ENCODE measurements at places on chromosomes 2 and 18.
A peak's percentile ranks its signal among the peaks of the same experiment; 100 is the strongest.

DNA sequence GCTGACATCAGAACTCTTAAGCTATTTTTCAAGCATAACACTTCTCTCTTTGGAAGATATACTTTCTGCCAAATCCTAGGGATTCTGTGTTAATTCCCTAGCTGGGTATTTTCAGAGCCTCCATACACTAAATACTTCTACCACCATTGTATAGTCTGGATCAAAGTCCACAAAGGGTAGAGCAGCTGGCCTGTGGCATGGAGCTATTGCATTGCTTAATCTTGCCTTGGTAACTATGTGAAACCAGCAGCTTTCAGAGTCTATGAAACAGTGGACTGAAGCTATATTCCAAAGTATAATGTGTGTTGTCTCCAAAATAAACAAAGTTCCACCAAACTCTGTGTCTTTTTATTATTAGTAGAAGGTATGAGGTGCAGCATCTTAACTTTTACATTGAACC is 296.9 kb upstream of the CDH19 start:
- DNase-seq: no peak

GRCh38 chr2:200262047-200262446 is 44.4 kb upstream of the SPATS2L start:
- no peak for DNase-seq

DNA sequence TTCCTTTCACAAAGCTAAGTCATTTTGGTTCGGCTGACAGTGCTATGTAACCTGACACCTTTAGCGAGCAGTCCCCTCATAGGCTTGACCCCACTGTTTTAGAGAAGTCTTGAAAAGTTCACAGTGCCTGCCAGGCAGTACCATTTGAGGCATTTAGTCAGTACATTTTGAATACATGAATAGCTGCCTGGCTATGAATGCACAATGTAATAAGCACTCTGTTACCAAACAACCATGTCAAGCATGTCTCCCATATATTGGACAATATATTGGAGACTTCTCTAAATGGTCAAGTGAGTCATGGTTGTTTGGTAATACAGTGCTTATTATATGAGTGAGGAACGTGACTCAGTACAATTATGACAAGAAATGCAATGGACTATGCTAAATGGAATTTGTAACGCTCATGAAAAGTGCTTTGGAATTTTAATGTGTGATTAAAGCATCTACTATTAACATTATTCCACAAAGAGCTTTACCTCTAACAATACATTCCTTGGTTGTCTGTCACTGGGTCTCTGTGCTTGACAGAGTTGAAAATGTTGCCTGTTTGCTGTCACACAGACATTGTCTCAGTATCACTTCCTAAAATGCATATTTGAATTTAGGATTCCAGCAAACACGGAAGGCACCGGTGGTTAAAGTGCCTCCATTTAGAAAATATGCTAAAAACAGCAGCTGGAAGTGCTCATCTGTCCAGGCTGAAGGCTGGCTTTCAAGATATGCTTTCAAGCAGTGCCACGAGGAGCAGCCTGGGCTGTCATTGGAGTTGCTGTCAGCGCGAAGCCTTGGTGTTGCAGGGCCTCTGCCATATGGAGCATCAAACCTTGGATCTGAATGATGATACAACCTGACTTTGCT is 458.6 kb downstream of the FBXO15 start:
- DNase-seq: no peak

- DNase-seq: no peak
Observed at GRCh38 chr2:201965550-201965949, 68.1 kb upstream of the FZD7 start.

DNA sequence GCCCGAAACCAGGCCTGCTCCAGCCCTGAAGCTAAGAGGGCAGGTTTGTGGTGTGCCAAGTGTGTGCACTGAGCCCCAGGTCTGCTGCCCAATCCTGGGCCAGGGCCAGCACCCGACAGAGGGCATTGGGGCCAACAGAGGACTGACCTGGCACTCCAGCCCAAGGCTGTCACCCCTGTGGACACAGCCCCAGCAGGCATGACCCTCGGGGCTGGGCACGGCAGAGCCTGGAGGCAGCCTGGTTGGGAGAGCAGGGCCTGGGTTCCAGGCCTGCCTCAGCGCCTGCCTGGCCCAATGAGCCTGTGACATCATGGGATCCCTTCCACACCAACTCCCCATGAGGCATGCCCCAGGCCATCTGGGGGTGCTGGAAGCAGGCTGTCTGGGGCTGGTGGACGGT is 10.8 kb upstream of the SNED1 start:
- DNase-seq: no peak

DNA sequence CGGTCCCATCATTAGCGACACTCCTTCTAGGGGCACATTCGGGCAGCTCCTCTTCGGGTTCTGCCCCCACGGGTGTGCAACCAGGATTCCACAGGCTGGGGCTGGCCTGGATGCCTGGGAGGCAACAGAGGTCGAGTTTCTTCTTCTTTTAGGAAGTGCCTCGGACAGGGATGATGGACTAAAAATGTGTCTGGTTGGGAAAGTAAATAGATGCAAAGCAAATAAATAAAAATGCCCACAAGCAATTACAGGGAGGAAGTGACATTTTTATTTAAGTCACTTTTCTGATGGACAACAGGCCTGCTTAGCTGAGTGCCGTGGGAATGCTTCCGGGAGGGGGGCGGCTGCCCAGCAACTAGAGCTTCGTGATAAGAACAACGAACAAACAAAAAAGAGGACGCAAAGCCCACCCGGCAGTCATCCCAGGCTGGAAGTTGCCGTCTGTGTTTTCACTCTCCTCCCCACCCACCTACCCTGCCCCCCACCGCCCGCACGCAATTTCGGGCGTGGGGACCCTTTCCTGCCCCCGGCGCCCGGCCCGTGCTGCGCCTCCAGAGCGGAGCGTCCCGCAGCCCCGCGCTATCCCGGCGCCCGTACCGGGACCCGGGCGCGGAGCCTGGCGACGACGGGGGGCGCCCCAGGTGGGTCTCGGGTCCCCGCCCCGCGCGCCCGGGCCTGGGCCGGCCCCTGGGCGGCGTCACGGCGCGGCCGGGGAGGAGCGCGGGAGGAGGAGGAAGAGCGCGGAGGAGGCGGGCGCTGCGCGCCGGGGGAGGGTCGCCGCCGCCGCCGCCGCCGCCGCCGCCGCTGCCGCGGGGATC is 412 bp upstream of the NCK2 start:
- DNase-seq: no peak

DNA sequence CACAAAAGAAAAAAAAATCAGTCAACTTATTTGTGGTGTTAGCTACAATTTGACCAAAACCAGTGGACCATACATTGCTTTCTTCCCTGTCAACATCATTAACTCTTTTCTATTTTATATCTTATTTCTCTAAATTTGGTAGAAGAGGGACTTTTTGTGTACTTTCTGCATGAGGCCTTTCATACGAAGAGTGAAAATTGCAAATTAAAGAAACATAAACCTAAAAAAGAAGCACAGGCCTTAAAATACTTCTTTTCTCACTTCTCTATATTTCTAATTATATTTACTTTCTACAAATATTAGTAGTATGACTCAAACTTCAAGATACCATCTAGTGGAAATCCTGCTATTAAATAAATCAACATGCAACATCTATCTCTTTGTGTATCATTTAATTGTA is 1073.4 kb upstream of the ZEB2 start:
- no peak for DNase-seq

- no peak for DNase-seq
Observed at GRCh38 chr18:44325903-44326635, 354.6 kb upstream of the SETBP1 start.

- DNase-seq: no peak
Observed at GRCh38 chr2:196315388-196316049, 144.1 kb upstream of the STK17B start.

DNA sequence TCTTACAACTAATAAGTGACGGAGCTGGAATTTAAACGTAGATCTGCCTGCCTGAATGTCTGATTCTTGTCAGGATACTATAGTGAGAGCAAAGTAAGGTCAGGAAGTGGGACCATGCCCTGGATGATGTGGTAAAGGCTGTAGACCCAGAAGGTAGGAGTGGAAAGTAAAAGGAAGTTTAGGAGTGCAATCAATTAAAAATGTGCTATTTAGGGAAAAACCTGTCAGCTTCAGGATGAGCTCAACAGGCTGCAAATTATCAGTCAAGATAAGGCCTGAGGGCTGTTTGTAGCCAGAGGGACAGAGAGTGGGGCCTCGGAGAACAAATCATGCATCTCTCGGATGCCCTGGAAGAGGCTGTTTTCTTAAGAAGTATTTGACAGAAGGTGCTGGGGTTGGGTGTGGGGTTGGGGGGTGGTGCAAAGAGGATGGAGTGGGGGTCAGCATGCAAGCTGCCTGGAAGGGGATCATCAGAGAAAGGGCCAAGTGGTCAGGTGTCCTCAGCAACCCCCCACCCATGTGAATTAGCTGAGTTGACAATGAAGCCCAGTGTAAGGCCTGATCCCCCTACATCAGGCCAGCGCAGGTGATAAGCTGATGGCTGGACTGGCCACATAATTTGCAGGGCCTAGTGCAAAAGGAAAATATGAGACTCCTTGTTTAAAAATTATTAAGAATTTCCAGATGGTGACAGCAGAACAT is 53.2 kb upstream of the MAPRE3 start:
- DNase-seq: no peak

GRCh38 chr2:113858764-113859163 is 31.1 kb upstream of the ACTR3 start:
- no peak for DNase-seq

- DNase-seq: no peak
Observed at GRCh38 chr2:24045511-24046508, 1.4 kb downstream of the WDCP start.

- no peak for DNase-seq
Observed at GRCh38 chr2:960061-960736, 9.6 kb downstream of the SNTG2 start.

DNA sequence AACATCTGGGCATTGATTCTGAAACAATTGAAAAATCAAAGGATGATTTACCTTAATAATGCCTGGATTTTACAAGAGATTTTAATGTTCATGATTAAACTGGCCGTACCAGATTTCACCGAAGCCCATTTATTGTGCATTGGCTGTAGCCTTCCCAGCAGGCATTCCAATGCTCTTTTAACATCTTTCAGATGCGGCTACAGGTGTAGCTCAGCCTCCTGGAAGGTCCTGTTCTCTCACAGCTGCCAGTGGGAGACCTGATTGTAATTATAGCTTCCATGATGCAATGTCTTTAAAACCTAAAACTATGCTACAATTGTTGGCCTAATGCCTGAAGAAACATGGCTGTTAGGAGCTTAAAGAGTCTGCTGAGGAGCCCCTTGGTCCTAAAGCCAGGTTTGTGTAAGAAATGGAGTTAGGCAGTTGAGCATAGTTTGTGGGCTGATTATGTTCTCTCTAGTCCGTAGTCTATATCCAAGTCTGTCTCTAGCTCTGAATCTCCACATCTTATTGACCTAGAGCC is 147.4 kb downstream of the CERS6 start:
- DNase-seq: no peak

- no peak for DNase-seq
Observed at GRCh38 chr2:33141476-33141875, 194.7 kb downstream of the LTBP1 start.

DNA sequence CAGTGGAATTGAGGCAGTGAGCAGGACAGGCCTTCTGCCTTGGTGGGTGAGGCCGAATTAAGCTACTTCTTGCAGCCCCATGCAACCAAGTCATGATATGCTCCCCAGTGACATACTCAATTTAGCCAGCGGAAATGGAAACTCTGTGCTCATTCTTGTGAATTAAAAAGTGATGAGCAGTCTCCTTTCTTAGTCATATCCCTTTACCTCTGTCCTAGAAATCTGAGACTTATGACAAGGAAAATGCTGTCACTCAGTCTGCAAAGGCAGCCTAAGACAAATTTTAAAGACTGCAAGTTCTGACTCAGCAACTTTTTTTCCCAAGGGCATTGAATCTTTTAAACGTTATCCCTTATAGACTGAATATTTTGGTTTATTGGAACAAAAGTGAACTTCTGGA is 218.2 kb downstream of the SH3BP4 start:
- no peak for DNase-seq

DNA sequence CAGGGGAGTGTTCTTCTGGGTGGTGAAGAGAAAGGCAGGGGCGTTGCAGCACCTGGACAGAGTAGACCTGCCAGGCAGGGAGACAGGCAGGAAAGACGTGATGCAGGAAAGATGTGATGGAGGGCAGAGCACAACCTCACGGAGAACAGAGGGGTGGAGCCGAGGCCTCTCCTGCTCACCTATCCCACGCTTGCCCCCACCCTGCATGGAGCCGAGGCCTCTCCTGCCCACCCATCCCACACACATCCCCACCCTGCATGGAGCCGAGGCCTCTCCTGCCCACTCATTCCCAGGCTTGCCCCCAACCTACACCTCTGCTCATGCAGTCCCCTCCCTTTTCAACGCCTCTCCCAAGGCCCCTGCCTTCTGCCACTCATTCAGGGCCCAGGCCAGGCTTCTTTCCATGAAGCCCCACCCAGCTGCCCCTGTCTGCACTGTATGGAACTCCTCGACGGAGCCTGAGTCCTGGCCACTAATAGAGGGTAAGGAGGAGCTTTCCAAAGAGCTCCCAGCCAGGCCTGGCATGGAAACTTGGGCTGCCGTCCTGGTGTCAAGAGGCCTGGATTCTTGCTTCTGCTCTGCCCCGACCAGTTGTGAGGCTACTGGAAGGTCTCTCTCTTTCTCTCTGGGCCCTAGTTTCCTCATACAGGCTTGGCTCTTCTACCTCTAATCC is 32.0 kb upstream of the LOXHD1 start:
- no peak for DNase-seq

DNA sequence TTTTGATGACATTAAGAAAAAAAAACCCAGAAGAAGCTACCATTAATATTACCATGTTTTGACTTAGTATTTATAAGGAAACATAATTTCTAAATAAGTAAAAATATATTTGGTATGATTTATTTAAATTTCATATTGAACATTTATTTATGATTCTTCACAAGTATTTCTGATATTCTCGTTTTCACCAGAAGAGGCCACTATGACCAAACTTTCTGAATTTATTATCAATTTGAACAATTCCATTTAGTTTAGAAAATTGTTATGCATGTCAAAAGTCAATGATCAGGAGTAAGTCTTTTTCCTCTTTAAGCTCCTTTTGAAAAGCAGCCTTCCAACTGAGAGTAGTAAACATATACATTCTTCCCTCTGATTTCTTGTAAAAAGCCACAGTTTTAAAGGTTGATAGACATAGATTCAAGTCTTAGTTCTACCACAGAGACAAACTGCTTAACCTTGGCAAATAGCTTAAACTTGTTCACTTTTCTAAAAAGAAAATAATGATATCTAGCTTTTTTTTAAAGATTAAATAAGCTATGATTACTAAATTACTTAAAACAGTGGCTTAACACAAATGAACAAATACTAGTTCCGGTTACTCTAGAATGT is 329.9 kb downstream of the TRIB2 start:
- DNase-seq: no peak

DNA sequence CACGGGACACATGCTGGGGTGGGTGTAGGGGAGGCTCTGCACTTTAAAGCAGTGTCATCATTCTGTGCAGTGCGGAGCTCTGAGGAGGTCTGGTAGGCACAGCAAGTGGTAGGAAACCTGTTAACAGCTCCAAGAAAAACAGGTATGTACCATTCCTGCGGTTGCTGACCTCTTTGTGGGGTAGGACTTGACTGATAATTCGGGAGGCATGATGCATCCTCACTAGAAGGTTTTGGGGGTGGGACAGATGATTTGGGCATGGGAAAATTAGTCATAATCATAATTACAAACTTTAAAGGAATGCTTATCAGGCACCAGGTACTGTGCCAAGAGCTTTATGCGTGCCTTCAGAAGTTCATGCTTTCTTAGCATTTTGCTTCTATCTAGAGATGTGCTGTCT is 9.7 kb downstream of the DOK1 start:
- no peak for DNase-seq

GRCh38 chr18:69109686-69110085 is 291.0 kb upstream of the DOK6 start:
- no peak for DNase-seq

GRCh38 chr2:232321156-232321816 is 57.3 kb upstream of the ALPP start:
- DNase-seq: peak; percentile 38

- no peak for DNase-seq
Observed at GRCh38 chr2:134336352-134336751, 82.5 kb downstream of the MGAT5 start.
